ENCODE measurements at places on chromosomes 3 and 15. TPM values are rescaled to one million over a fixed set of nuclear protein-coding genes. Genes with fewer than 3 reads are reported as not detected.

The CRYGS gene
- 3.4 TPM for total RNA-seq

The CCDC9B gene
- total RNA-seq: 4.4 TPM

The SMAD6 gene
- total RNA-seq: 0.07 TPM

The NPAP1 gene
- not detected for total RNA-seq

The SERPINI2 gene
- total RNA-seq: not detected

The BNC1 gene
- total RNA-seq: not detected

The C3orf80 gene
- total RNA-seq: not detected

The GPR27 gene
- total RNA-seq: 0.14 TPM

The ANXA2 gene
- 230 TPM for total RNA-seq

The IL5RA gene
- total RNA-seq: 12.4 TPM

The CHL1 gene
- total RNA-seq: not detected

The CPNE4 gene
- not detected for total RNA-seq

The CEP63 gene
- total RNA-seq: 25.7 TPM

The GOLGA8R gene
- 40.0 TPM for total RNA-seq

The DAZL gene
- total RNA-seq: not detected

DNA sequence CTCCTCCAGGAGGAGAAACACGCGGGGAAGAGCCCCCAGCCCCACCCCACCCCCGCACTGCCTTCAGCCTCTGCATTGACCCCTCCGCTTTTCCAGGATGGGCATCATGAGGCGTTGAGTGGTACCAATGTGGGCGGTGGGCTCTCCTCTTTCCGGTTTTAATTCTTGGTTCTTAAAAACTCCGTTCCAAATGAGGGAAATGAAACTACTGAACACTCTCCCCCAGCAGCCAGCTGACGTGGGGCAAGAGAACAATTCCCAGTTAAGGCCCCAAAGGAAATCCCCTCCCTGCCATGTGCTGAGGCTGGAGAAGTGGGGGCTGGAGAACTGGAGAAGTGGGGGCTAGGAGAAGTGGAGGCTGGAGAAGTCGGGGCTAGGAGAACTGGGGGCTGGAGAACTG is 5.3 kb upstream of the NRROS start:
- DNase-seq: no peak

DNA sequence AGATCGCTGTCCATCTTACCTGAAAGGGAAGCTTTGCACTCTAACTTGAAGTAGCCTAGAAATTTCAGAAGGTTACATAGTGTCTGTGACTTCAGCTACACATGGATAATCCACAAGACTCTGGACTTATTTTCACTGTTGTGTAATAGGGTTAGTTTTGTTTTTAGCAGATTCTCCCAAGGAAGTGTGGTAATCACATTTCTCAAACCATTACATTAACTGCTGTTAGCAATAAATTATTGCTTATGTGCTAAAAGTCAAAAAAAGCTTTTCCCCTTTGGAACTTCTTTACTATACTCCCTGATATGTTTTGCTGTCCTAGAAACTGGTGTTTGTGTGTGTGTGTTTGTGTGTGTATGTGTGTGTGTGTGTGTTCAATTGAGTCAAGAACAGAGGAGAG is 351.8 kb upstream of the TPRG1 start:
- DNase-seq: no peak

DNA sequence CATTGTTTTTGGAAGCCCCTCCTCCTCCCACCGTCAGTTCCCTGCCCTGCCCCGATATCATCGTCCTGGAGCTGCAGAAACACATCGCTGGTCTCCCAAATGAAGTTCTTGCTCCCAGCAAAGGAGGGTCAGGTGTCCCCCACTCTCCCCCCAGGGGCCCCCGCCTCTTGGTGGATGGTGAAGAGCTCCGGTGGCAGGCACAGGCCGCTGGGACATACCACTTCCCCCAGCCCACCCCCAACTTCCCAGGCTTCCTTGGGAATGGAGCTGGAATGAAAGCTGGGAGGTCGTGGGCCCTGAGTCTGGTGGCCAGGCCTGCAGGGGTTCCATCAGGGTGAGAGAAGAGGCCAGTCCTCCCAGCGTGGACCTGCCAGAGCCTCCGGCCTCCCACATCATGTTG is 137.7 kb downstream of the CHSY1 start:
- no peak for DNase-seq

GRCh38 chr15:46266661-46267060 is 631.8 kb downstream of the SQOR start:
- DNase-seq: no peak

- DNase-seq: no peak
Observed at GRCh38 chr3:14890476-14890875, 56.9 kb upstream of the NR2C2 start.

DNA sequence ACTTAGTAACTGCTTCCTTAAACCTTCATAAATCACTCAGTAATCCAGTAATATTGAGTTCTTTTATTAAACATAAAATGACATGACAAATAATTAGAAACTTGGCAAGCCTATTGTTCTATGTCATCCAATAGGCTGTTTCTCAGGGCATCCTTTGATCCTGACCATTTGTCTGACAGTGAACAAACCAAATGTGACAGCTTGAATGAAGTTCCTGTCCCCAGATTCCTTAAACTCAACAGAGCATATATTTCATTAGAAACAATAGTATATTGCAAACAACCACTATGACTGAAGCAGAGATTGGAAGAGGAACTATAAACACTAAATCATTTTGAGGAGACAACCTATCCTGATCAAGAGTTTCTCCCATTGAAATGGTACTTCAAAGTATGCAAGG is 113.6 kb upstream of the MDFIC2 start:
- no peak for DNase-seq

DNA sequence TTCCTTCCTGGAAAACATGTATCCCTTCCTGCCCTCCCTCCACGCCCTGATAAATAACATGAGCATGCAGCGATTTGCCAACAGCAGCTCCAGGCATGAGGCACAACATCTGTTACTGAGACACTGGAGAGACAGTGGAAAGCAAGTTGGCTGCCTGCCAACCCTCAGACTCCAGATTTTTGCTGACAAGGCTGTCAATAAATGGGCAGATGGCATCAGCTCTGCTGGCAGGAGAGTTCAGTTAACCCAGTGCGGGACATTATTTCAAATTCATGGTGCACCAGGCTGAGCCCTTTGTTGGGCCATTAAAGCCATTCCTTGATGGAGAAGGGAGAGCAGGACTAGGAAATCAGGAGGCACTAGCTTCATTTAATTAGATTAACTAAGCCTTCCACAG is 293.3 kb downstream of the MEX3B start:
- DNase-seq: no peak

GRCh38 chr3:49717959-49718857 is 1.3 kb downstream of the AMIGO3 start:
- DNase-seq: no peak

DNA sequence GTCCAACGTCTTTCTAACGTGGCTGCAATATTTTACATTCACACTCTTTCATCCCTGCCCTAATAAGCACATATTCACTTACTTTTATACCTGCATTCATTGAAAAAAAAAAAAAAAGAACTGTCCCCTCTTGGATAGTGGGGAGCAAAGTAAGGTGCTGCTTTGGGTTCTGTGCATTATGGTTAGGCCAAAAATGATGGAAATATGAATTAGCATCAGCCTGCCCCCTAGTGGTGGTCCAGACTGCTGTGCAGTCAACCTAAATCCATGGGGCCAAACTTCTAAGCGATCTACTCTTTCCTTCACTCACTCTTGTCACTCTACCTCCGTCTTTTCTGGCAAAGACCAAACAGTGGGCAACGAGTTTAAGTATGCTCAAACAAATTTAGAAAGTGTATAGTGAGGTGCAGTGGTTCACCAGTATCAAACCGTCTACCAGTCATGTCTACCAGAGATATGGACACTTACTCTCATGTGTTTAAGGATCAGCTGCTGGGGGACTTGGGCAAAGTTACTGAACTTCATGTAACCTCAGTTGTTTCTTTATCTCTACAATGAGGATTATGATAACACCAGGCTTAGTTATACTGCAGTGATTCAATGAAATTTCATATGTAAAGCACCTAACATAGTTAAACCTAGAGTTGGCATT is 61.5 kb upstream of the GRM7 start:
- peak; percentile 20 for DNase-seq

GRCh38 chr3:24582431-24583403 is 88.1 kb upstream of the THRB start:
- no peak for DNase-seq

DNA sequence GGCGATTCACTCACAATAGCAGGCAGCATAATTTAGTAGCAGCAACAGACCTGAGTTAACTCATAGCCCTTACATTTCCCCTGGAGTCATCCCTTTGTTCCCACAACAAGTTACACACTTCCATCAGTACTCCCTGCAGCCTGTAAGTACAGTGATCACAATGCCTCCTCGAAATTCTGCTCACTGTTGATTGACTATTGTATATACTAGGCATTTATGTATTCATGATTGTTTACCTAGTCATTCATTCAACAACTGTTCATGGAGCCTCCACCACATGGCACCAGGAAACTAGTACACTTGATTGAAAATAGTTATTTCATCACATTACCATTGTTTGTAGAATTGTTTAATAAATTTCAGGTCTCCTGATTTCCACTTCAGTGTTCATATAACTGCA is 71.4 kb upstream of the P3H2 start:
- no peak for DNase-seq

- no peak for DNase-seq
Observed at GRCh38 chr15:51758645-51759044, 7.2 kb downstream of the TMOD2 start.

- no peak for DNase-seq
Observed at GRCh38 chr3:171775943-171776342, 34.3 kb downstream of the PLD1 start.

- peak; percentile 76 for DNase-seq
Observed at GRCh38 chr15:31327669-31328427, 1.2 kb downstream of the KLF13 start.

GRCh38 chr15:80875568-80876347 is 96.6 kb downstream of the CEMIP start:
- no peak for DNase-seq

DNA sequence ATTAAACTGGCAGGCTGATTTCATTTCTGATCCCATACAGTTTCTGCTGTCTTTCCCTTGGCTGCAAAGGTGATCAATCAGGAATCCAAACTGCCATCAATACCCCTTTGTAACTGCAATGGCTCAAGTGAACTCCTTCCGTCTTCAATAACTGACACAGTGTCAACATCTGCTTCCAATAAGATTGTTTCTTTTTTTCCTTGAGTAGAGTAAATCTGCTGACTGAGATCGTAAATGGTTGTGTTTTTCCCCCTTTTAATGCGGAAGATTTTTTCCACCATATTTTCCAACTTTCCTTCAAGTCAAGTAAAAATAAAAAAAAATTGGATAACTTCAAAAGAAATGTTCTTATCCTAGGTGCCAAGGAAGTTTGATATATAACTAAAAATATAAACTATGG is 48.7 kb downstream of the VGLL3 start:
- DNase-seq: no peak

- no peak for DNase-seq
Observed at GRCh38 chr3:72234391-72234790, 449.4 kb upstream of the PROK2 start.

GRCh38 chr3:16402451-16402850 is 111.0 kb downstream of the RFTN1 start:
- no peak for DNase-seq

DNA sequence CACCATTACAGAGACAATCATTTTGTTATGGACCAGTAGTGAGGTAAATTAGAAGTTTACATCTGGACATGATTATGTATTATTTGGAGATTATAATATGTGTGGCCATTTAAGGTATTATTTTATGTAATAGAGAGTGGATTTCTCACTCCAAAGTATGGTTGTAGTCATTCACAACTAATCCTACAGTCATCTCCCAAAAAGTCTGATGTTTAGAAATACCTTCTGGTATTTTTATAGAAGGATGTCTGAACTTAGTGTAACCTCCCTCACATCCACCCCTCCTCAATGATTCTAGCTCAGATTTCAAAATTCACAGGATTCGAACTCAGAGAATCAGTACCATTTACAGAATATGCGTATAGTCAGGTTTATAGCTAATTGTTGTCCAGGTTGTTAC is 346.6 kb upstream of the MEIS2 start:
- no peak for DNase-seq
